ENCODE measurements at places on chromosomes 2 and 18.

- DNase-seq: no peak
These were observed 98.1 kb upstream of the YPEL5 start for GRCh38 chr2:30048636-30049175.

DNA sequence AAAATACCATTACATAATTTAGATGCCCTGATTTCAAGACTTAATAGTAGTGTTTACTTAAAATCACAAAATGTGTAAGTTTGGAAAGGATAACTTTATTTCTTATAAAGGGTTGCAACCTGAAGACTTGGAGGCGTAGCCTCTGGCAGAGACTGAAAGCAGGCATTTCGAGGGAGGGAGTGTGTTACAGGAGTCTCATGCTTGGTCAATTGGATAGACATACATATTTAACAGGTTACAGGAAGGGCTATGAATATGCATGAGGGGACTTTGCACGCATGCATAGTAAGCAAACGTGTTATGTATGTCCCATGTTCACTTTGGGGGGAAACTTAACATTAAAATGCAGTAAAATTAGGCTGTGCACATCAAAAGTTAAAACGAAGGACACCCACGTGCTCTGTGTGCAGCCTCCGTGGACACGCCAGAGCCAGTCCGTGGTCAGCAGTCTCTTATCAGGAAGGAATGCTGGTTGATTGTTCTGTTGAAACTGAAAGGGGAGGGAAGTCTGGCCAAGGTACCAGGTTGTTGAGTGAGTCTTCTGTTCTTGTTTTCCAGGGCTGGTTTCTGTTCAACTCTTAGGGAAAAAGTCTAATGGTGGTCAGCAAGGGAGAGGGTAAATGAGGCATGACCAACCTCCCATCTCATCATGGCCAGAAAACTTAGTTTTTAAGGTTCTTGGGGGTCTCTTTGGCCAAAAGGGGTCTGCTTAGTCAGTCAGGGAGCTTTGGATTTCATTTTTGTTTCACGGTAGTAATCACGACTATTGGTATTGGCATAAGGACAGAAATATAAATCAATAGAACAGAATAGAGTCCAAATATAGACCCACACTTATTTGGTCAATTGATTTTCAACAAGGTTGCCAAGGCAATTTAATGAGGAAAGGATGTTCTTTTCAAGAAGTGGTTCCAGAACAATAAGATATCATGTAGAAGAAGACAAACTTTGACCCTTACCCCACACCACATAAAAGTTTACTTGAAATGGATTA, 121.9 kb downstream of the MCFD2 start:
- DNase-seq: no peak

- no peak for DNase-seq
These were observed 75.2 kb upstream of the OTOS start for GRCh38 chr2:240215676-240216051.

DNA sequence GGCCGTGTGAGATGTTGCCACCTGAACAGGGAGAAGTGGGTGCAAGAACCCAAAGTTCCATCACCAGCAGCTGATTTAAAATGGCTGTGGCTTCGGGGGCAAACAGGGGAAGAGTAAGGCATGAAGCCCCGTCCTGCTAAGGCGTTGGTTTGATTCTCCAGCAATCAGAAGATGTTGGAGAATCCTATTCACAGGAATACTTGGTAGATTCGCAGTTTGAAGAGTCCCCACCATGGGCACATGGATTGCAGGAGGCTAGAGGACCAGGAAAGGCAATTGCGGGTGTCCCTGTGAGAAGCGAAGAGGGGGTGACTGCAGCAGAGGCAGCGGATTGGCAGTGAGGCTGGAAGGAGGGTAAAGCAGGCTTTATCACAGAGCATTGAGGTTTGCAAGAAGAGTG, 46.6 kb upstream of the TXNDC2 start:
- no peak for DNase-seq

DNA sequence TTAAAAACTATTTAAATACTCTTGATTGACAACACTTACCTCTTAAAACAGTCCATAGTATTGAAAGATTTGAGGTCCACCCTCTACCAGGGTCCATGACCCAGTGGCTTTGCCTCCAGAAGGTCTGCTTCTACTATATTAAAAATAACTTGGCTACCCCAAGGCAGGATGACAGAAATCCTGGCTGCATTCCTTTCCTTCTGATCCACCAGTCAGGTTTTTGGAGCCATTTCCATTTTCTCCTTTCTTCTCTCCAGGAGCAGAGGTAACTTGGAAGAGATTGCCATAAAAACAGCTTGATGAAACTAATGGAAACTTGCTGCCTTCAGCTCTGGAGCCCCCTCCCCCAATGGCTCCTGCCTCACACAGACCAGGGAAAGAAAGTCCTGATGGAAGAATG, 2.6 kb upstream of the FAM171B start:
- DNase-seq: no peak
